H54 (cell line): ENCODE measurements at places on chromosomes 7 and 10.

DNA sequence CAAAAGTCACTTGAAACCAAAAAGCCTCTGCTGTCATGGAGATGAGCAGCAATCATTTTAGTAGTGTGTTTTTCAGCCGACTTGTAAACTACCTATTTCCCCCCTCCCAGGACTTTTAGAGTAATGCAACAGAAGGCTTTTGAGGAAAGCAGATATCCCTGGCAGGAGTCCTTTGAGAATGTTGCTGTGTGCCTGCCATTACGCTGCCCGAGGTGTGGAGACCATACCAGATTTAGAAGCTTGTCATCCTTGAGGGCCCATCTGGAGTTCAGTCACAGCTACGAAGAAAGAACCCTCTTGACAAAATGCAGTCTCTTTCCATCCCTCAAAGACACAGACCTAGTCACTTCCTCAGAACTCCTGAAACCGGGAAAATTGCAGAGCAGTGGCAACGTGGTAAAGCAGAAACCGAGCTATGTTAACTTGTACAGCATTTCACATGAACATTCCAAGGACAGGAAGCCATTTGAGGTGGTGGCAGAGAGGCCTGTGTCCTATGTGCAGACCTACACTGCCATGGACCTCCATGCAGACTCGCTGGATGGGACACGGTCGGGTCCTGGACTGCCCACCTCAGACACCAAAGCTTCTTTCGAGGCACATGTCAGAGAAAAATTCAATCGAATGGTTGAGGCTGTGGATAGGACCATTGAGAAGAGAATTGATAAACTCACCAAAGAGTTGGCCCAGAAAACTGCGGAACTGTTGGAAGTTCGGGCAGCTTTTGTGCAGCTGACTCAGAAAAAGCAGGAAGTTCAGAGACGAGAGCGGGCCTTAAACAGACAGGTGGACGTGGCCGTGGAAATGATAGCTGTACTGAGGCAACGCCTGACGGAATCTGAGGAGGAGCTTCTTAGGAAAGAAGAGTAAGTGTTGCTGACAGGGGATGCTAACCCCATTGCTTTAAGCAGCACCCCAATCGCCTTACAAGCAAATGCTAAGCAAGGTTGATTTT is 2.2 kb downstream of the ZNF365 start:
- no peak for DNase-seq

- no peak for DNase-seq
Measured at GRCh38 chr7:20799566-20800366, 13.1 kb upstream of the SP8 start.

GRCh38 chr10:50231515-50232260 is 19.6 kb downstream of the ASAH2 start:
- DNase-seq: no peak

GRCh38 chr7:145082366-145083161 is 246.7 kb upstream of the TPK1 start:
- DNase-seq: no peak

- no peak for DNase-seq
Measured at GRCh38 chr10:49237985-49238384, 49.8 kb upstream of the TMEM273 start.

DNA sequence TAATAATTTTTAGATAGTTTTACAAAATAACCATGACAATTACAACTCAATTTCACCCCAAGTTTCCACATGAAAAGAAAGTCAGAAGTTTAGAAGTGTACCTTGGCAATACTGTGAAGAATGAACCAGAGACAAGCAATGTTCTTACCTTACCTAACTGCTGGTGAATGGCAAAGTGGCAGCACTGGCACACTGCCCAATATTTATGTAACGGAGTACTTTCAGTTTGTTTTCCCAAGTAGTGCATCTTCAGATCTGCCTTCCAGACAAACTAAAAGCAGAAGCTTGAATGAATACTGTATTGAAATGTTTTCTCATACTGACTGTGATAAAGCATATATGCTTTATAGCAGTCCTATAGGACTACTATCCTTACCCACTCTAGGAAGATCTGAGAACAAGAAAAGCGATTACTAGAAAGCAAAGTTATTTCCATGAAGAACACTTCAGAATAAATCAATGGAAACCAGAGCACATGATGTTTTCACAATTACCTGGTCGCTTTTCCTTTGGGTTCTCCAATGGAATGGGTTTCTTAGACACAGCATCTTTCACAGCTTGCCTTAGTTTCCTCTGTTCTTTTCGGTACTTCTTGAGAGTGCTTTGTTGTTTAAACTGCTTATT is 1.5 kb downstream of the NOC3L start:
- no peak for DNase-seq

DNA sequence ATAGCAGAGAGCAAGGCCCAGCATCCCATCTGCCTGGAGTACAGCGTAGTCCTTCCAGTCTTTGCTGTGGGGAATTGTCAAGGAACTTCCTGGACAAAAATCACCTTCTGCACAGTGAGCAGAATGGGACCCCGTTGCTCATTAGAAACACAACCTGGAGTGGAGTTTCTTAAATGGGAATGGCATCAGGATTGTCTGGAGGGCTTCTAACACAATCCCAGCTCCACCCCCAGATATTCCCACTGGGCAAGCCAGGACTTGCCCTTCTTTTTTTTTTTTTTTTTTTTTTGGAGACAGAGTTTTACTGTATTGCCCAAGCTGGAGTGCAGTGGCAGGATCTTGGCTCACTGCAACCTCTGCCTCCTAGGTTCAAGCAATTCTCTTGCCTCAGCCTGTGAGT is 356.4 kb downstream of the GALNT17 start:
- no peak for DNase-seq

- no peak for DNase-seq
Measured at GRCh38 chr10:98306501-98306900, 38.5 kb upstream of the LOXL4 start.

DNA sequence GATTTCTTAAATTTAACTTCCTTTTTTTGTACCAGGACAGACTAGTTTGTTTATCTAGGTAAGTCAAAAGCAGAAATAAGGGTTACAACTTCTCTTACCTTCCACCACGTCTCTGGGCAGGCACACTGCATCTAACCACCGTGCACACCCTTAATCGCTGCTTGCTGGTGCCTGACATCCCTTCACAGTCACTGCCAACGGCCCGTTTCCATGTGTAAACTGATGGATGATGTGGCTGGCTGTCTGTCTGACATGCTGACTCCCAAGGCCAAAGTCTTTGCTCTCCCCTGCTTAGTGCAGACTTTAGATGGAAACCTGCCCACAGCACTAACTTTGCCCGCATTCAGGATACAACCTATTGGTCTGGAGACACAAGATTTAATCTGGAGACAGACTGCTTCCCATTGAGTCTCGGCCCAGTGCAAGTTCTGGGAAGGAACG is 1.1 kb downstream of the TMEM273 start:
- DNase-seq: no peak

DNA sequence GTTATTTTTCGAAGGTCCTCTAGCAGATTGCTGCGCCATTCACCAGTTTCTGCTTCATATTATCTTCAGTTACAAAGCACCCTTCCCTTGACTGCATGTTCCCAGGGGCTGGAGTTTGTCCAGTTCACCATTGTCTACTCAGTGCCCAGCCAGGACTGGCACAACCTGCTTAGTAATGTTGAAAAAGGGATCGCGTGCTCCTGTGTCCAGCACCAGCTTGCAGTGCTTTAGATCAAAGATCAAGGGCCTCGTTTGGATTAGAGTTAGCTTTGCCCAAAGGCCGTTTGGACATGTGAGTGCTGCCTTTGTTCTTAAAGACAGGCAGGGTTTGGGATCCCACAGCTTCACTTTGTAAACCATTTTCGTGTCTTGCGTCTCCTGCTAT is 867 bp downstream of the ATP6V0E2 start:
- no peak for DNase-seq

DNA sequence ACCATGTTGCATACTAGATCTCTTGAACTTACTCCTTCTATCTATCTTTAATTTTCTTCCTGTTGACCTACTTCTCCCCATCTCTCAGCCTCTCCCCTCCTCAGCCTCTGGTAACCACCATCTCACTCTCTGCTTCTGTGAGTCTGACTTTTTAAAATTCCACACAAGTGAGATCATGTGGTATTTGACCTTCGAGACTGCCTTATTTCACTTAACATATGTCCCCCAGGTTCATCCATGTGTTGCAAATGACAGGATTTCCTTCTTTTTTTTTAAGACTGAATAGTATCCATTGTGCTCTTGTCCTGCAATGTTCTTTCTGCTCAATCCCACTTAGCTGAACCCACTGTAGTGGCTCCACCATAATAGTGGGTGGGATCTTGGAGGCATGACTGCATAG is 51.4 kb upstream of the DNAJC1 start:
- no peak for DNase-seq

DNA sequence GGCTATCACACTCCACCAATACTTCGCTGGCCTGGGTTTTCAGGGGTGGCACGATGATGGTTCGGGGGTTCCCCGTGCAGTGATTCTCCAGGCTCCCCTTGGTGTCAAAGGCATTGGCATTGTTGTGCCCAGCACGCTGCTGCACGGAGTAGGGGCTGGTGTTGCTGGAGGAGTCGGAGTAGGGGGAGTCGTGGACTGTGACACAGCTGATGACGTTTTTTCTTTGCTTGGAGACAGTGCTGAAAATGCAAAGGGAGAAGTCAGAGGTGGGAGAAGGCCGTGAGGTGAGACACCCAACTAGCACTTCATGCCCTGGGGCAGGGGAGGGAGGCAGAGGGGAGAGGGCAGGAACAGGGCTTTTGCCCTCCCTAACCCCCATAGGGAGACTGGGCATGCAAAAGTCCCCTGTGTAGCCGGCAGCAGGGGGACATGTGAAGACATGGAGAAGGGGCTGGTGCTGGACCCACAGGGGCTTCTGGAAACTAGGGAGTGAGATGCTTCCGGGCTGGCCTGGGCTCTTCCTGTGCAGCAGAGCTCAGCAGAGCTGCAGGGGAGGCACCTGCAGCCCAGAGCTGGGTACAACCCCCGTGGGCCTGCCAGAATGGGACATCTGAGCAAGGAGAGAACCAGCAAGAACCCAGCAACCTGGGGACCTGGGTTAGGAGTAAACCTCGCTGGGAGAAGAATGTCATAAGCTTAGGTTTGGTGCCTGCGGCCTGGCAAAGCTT is 60.5 kb downstream of the CLEC2L start:
- no peak for DNase-seq

DNA sequence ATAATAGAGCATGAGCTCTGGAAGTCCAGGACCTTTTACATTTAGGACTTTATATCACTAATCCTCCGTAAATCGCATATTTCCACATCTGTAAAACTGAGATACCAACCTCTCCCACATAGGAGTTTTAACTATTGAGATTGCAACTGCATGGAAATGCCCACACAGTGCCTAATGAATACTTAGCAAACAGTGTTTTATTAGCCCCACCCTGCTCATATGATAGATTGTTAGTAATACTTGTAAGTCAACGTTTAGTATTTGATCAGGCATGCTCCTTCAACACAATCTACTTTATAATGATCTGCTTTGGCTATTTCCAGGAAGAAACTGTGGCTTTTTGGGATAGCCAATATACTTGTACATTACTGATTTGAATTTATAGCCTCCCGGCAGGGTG is 8.5 kb downstream of the PDZD8 start:
- DNase-seq: no peak

GRCh38 chr7:45456105-45456504 is 118.1 kb upstream of the ADCY1 start:
- DNase-seq: no peak

GRCh38 chr10:112546474-112546873 is 99.5 kb downstream of the VTI1A start:
- DNase-seq: no peak

DNA sequence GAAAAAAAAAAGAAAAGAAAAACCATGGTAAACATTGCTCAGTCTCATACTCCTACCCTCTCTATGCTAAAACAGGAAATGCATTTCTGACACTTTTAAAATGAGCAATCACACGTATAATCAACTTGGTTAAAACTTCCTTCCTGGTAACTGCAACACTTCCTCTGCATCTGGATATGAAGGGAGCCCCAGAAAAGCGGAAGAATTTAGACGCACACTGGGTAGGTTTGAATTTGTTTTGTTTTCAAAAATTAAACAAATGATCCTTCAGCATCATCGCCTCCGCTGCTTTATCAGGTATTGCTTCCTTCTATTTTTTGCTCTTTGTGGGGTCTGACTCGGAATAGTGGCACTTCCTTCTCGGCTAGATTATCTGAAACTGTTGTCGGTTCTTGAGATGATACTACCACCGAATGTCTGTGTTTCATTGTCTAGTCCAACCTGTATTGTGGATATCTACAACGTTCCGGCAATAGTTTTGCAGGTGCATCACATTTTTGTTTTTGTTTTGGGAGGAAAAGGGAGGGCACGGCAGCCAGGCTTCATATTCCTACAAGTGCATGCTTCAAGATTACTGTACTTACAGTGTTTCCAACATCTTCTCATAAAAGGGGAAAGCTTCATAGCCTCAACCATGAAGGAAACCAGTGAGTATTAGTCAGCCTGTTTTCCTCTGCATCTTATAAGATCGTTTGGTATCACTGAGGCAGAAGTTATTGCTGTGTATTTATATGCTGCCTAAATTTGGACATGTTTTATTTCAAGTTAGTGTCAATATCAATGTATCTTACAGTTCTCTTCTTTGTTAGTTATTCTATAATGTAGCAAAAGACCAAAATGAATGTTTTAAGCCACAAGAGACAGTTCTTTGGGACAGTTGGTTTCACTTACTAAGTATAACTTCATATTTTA is at the start of gene PIK3CG:
PIK3CG (plus strand) TSS at position 153 of the 912 bp plus-strand sequence. CDS start 2,280 bp downstream, outside the sequence.
- DNase-seq: no peak

DNA sequence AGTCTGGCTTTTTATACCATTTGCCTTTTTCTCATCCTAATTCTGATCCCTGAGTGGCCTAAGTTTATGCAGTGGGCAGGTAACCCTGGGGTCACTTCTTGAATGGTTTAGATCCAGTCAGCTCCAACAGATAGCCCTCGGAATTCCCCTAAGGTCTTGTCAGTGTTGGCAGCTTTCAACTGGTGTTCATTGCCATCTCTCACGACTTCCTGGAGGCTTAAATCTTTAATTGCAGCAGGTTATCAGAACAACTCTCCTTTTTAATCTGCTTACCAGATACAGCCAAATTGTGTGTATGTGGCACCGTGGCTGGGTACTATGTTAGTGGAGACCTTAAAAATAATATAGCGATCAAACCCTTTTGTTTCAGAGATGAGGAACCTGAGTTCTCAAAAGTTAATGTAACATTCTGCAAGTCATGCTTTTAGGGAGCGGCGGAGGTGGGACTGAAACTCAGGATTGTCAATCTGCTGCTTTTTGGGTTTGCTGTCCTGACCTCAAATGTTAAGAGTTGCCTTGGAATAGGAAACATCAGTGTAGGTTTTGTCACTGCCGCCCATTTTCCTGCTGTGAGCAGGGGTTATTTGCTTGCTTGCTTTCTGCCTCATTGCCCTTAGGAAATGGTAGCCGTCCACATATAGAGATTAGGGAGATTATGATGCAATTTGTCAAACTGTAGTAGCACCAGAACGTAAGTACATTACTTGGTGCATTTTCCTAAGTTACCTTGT is 818 bp downstream of the DLD start:
- DNase-seq: no peak
